ENCODE measurements at places on chromosomes 5 and 9.

GRCh38 chr9:109014608-109015280 is 1.4 kb upstream of the CTNNAL1 start:
- DNase-seq = no peak

DNA sequence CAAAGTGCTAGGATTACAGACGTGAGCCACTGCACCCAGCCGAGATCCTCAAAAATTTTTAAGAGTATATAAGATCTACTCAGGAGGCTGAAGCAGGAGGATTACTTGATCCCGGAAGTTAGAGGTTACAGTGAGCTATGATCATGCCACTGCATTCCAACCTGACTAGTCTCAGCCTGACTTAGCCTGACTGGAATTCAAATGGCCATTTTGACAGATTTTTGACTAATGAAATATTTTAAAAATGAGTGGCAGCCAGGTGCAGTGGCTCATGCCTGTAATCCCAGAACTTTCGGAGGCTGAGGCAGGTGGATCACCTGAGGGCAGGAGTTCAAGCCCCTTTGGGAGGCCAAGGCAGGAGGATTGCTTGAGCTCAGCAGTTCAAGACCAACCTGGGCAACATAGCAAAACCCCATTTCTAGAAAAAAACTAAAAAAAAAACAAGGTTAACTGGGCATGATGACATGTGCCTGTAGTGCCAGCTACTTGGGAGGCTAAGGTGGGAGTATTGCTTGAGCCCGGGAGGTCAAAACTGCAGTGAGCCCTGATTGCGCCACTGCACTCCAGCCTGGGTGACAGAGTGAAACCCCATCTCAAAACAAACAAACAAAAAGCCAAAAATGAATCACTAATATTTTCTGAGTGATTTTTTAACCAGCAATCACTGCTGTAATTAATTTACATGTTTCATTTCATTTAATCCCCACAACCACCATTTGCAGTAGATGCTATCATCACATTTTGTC is 16.6 kb downstream of the ATOX1 start:
- DNase-seq = no peak

GRCh38 chr5:34847056-34847455 is 8.1 kb downstream of the TTC23L start:
- no peak for DNase-seq

GRCh38 chr5:157050050-157050449 is 8.9 kb downstream of the HAVCR1 start:
- DNase-seq = no peak

DNA sequence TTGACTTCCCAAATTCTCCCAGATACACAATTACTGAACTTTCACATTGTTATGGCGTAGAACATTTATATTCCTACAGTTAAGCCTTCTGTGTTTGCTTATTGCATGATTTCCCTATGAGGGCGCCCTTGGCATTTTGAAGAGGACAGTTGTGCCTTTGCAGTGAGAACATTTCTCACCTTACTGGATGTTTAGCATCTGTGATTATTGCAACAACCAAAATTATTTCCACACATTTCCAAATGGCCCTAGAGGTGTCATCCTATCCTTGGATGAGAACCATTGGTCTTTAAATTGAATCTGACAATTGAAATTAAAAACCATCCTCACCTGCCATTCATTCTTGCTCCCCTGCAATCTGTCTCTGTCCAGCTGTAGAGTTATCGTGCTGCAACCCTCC is 104.0 kb downstream of the MAMDC2 start:
- DNase-seq = no peak

DNA sequence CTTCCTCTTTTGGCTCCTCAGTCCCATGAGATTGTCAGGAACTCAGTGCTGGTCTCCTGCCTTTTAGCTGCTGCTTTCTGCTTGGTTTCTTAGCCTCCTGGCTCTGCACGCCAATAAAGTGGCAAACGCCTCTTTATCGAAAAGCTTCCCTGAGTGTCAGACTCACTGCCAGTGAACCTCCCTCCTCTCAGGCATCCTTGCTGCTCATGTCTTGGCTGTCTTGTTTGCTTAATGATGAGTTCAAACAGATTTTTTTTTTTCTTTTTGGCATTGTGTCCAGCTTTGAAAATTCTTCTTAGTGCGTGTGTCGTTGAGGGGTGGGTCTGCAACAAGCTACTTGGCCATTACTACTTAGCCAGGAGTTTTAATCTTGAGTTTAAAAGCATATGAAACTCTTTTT is 14.9 kb downstream of the RASGRF2 start:
- DNase-seq = no peak

GRCh38 chr9:726005-726404 is 115.5 kb upstream of the DMRT1 start:
- DNase-seq = no peak

DNA sequence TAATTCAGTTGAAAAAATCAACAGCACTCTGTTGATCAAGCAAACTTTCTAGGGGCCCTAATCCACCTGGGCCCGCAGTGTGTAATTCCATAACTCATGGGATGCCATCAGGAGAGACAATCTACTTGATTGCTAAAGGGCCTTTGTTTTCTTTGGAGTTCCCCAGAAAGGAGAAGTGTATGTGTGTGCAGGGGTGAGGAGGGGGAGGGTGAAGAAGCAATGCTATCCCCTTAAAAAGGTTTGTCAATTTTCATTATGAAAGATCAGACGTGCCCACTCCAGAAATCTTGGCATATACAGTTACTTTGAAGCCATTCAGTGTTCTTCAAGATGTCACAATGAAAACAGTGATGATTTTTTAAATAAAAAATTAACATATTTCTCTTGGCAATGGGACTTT is 6.2 kb downstream of the PARP8 start:
- no peak for DNase-seq

GRCh38 chr9:110048976-110049698 is 158.8 kb downstream of the C9orf152 start:
- peak; percentile 4 for DNase-seq

DNA sequence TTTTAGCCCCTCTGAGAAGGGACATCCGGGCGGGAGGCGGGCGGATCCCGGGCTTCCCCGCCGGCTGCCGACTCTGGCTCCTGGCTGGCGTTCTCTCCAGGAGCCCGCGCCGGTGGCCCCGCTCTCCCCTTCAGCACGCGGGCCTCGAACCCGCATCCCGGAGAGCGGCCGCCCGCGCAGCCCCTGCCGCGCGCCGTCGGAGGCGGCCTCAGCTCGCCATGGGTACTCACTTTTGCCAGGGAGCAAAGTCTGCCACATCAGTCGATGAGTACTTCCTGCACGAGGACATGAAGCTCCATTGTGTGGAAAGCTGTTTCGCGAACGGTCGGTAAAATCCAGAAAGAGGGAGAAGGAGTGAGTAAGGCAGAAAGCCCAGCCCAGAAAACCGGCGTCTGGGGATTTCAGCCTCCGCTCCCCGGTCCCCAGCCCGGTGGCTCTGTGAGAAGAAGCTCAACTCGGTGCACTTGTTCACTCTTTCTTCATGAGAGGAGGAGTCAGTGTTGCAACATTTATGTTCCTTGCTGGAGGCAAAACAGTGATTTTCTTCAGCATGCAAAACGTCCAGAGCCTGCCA is at the start of gene PRLR:
Gene PRLR (minus strand): TSS at position 450 of the 574 bp plus-strand sequence. CDS start 140,867 bp downstream, outside the sequence.
- no peak for DNase-seq

- no peak for DNase-seq
Measured at GRCh38 chr5:82320966-82321365, 42.8 kb upstream of the RPS23 start.

- DNase-seq = no peak
Measured at GRCh38 chr5:93608855-93609254, 25.8 kb downstream of the NR2F1 start.

- DNase-seq = no peak
Measured at GRCh38 chr5:120151825-120152224, 312.3 kb upstream of the PRR16 start.

DNA sequence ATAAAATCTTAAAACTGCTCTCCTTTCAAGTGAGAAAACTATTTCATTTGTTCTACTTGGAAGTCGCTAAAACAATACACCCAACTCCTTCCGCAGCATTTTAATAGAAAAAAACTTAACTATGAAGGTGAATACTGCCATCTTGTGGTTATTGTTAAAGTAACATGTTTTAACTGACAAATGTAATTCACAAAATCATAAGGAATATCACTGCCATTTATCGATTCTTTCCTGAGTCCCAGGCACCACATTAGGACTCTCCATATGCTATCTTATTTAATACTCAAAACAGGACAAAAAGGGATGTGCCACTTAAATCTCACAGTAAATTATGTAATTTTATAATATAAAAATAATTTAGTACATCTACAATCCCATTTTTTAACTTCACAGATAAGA is 130.5 kb upstream of the ITGA1 start:
- no peak for DNase-seq

GRCh38 chr9:99823681-99824377 is 2.1 kb downstream of the NR4A3 start:
- peak; percentile 69 for DNase-seq

- no peak for DNase-seq
Measured at GRCh38 chr9:22742401-22742800, 295.8 kb downstream of the DMRTA1 start.

DNA sequence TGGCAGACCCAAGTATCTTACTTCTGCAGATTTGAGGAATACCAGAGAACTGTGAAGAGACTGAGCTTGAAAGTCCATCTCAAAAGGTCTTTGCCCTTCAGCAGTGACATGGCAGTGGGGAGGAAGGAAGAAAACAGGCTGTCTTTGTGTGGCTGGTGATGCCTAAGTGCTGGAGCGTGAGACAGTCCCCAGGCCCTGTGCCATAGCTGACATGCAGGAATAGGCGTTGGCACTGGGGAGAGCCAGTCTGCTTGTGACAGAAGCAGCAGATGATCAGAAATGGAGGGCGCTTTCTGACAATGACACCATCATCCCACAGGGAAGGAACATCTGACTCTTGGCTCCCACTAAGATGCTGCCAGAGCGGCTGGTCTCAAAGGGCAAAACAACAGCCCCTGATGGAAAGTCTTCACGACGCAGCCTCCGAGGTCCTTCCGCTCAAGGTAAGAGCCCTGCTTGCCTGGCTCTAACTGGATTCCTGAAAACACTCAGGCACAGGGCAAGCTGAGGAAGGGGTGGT is 15.5 kb upstream of the GLRX start:
- DNase-seq = no peak

DNA sequence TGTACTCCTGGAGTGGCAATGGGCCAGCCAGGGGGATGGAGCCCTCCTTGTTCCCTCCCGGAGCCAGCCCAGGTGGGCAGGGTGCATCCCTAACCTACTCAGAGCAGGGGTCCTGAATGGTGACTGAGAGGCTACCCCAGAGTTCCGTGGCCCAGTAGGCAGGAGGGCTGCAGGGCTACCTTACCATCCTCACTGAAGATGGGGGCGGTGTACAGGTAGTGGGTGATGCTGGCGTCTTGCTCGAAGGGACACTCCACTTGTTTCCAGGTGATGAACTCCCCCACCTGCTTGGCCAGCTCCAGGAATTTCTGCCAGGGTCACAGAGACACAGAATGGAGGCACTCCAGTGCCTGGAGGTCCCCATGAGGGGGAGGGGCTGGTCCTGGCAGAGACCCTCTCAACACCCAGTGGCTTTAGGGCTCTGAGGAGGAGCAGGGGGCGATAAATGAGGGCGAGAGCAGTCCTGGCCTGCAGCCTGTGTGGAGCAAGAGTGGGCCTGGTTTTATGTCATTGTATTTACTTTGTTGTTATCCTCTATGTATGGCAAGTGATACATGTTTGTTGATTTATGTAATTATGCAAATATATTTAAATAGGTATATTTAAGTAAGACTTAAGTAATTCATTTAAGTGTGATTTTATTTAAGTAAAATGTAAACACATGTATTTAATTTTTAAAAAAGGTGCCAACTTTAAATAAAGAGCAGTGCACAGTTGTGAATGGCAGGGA is 39.9 kb upstream of the RNF130 start:
- DNase-seq = no peak

DNA sequence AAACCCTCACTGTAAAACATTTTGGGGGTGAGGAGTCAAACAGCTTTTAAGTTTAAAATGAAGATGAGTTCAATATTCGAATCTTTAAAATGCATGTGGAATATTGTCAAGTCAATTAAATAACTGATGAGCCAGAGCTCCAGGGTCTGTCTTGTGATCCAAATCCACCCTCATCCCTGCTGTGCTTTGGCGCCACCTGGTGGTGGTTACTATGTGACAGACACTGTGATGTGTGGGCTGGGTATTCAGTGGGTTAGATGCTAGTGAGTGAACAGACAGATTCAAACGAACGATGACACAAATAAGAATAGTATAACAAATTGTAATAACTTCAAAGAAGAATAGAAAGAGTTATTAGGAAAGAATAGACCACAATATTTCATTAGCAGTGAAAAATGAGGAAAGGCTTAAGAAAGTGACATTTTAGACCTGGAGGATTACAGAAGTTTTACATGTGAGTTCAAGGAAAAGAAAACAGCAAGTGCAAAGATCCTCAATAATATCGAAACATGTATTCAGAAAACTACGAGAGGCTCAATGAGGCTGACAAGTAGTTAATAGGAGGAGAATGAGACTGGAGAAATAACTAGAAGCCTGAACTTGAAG is 51.4 kb upstream of the CHSY3 start:
- peak; percentile 63 for DNase-seq

DNA sequence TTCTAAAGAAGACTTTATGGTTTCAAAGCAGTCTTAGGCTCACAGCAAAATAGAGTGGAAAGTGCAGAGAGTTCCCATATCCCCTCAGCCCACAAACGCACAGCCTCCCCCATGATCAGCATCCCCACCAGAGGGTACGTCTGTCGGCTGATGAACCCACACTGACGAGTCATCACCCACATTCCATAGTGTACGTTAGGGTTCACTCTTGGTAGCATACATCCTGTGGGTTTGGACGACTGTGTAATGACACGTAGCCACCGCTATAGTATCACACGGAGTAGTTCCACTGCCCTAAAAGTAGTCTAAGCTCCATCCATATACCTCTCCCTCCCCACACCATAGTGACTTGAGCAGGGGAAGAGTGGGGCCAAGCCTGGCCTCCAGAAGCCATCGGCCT is 135.7 kb upstream of the PHYKPL start:
- no peak for DNase-seq

DNA sequence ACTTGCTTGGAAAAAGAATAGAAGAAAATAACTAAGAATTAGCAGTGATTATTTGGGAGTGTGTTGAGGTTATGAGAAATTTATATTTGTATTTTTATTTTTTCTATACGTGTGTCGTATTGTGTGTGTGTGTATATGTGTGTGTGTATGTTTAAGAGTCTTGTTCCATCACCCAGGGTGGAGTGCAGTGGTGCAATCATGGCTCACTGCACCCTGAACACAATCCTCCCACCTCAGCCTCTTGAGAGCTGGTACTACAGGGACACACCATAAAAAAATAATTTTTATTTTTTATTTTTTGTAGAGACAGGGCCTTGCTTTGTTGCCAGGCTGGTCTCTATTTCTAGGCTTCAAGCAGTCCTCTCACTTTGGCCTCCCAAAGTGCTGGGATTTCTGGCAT is 643.8 kb downstream of the PDE4D start:
- no peak for DNase-seq

GRCh38 chr5:69129413-69129812 is 35.6 kb downstream of the SLC30A5 start:
- DNase-seq = no peak

- no peak for DNase-seq
Measured at GRCh38 chr9:5841771-5842573, 9.1 kb upstream of the ERMP1 start.

DNA sequence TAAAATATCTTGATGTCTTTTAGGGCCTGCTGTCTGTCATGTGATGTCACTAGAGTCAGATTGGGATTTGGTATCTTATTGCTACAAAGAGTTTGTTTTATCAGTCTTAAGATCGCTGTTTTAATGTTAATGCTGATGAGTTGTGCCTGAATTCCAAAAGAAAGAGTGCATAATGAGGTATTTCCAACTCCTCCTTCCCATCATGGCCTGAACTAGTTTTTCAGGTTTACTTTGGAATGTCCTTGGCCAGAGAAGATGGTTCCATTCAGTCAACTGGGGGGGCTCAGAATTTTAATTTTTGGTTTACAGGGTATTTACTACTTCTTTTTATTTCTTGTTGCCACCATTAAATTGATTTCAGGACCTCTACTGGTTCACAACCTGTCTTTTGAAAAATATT is 74.3 kb upstream of the MARCHF11 start:
- DNase-seq = no peak

Measured in stimulated activated CD4-positive, alpha-beta T cell treated with anti-CD3 and anti-CD28 coated beads, Interleukin-12 subunit alpha, Interleukin-12 subunit beta, amount 100 ng/mL, for 48 hours (primary cell).